ENCODE measurements at places on chromosomes 11 and 22. TPM values are rescaled to one million over a fixed set of nuclear protein-coding genes. Genes with fewer than 3 reads are reported as not detected.

DNA sequence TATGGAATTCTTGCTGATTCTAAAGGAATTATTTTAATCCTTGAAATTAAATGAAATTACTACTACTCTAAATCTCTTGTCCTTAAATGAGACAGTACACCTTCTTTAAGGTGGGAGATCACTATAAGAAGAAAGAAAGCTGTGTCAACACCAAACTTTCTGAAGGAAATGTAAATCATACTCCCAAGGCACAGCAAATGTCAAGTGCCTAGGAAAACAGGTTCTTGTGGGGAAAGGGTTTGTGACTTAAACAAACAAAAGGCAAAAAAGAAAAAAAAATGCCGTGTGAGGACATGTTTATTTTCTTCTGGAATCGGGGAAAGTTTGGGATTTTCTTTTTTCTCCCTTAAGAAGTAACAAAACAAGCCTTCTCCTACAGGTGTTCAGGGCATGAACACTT is 745.1 kb downstream of the DLG2 start:
- DNase-seq = no peak

GRCh38 chr11:67456068-67456705 is 1.0 kb downstream of the CABP4 start:
- no peak for DNase-seq

DNA sequence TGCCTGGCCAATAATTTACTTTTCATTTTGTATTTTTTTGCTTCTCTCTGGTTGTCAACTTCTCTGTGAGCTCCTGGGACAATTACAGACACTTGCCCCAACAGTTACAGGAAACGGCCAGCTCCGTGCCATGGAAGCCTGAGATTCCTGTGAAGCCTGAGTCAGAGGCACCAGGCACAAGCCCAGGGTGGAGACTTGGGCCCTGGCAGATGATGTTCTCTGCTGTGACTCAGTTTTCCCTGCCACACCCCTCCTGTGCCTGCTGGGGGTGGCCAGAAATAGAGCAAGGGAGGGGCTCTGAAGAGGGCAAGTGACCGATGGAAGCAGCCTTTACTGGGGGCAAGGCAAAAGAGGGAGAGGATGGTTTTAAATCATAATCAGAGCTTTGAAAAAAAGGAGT is 4.9 kb downstream of the ATP5MGL start:
- peak; percentile 90 for DNase-seq

DNA sequence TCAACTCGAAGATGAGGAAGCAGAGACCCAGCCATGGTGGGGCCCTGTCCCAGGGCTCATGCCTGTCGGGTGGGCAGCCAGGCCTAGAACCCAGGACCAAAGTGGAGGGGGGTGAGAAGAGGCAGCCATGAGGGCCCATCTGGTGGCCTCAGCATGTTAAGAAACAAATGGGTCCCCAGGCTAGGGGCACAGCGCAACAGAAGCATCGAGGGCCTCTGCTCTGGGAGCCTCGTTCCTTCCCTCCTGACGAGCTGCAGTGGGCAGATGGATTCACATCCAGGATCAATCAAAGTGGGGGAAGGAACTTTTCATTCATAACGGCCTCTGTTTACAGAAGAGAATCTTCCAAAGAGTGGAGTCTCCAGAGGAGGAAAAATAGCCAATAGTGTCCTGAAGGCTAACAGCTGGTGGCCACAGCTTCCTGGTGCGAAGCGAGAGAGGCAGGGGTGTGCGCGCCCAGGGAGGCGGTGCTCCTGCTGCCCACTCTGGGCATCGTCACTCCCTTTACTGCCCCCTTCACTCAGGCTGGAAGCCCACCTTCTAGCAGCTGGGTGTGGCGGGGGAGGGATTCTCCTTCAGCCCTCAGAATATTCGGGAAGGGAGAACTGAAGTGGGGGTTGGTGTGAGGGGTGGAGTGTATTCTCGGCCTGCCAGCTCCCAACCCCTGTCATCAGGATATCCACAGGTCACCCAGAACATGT is 4.3 kb downstream of the CBX7 start:
- no peak for DNase-seq

GRCh38 chr11:113274713-113275582 is 39.4 kb upstream of the TTC12 start:
- DNase-seq = no peak

GRCh38 chr11:77144857-77145428 is 16.9 kb downstream of the MYO7A start:
- DNase-seq = no peak

GRCh38 chr11:66850235-66850587 is 6.7 kb upstream of the LRFN4 start:
- DNase-seq = no peak

DNA sequence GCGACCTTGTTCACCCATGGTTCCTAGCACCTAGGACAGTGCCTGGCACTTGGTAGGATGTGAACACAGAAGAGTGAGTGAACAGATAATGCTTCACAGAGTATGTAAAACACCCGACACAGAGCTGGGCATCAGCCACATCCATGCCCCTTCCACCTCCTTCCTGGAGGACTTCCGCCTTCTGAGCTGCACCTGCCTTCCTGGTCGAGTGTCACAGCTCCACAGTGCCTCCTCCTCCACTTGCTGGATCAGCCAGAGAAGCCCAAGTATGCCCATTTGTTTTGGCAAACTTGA is 20.1 kb downstream of the PRDM11 start:
- no peak for DNase-seq

GRCh38 chr22:49756676-49757075 is 71.0 kb downstream of the BRD1 start:
- DNase-seq = no peak

GRCh38 chr11:44775985-44776446 is 49.3 kb downstream of the TSPAN18 start:
- no peak for DNase-seq

Gene PYGM
- 0.46 TPM for polyA plus RNA-seq

Gene PTPMT1
- polyA plus RNA-seq = 58.3 TPM

Gene ST14
- not detected for polyA plus RNA-seq

Gene MMP12
- not detected for polyA plus RNA-seq

Data from IMR-90 (cell line).